ENCODE measurements at places on chromosomes 6 and 20.

DNA sequence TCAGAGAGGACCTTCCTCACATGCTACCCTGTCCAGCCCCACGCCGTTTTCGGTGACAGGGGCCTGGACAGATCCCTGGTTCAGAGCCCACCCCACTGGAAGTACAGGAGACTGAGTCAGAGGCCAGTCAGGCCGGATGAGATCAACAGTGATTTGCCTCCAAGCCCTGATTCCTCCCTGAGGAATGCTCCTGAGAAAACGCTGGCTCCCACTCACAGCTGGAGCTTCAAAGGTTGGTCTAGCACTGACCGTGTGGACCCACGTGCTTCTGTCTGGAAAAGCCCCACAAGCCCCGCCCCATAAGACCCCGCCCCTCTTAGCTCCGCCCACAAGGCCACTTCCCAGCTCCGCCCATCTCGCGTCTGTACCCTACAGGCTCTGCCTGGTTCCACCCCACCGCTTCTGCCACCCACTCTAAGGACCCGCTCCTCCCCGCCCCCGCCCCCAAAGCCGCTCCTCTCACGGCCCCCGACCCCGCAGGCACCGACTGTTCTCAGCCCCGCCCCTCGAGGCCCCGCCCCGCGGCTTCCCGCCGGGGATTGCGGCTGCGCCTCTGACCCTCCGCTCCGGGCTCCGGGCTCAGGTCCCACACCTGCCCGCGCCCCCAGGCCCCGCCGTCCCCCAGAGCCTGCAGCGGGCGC, 64.9 kb upstream of the BHLHE23 start:
- peak; percentile 56 for DNase-seq

GRCh38 chr20:6866741-6867140, 99.3 kb downstream of the BMP2 start:
- no peak for DNase-seq

- DNase-seq: no peak
These were observed 143.4 kb upstream of the PHACTR1 start for GRCh38 chr6:12572896-12573827.

GRCh38 chr6:1606780-1607515, 2.8 kb upstream of the FOXC1 start:
- DNase-seq: no peak

GRCh38 chr20:64044484-64045247, 4.8 kb downstream of the SOX18 start:
- DNase-seq: no peak

- DNase-seq: no peak
These were observed 44.2 kb upstream of the TBX18 start for GRCh38 chr6:84808491-84809061.

- DNase-seq: no peak
These were observed 177.3 kb upstream of the TENT5A start for GRCh38 chr6:81929828-81930227.

DNA sequence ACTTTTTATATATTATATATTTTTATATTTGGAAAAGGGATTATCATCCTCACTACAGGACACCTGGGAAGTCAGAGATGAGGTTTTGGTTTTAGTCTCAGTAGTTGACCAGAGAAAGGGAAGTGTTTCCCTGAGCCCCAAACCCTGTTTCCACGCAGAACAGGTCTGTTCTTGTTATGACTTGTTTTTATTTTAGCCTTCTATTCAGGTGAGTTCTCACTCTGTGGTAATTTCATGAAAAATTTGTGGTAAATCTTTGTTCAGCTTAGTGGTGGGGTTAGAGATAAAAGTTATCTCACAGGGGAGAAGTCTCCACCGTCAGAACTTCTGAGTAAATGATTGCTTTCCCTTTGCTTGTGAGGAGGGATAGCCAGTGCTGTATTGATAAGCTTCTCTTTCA, 224.9 kb downstream of the FARS2 start:
- no peak for DNase-seq

- DNase-seq: no peak
These were observed 40.2 kb upstream of the INSM1 start for GRCh38 chr20:20327746-20328145.

DNA sequence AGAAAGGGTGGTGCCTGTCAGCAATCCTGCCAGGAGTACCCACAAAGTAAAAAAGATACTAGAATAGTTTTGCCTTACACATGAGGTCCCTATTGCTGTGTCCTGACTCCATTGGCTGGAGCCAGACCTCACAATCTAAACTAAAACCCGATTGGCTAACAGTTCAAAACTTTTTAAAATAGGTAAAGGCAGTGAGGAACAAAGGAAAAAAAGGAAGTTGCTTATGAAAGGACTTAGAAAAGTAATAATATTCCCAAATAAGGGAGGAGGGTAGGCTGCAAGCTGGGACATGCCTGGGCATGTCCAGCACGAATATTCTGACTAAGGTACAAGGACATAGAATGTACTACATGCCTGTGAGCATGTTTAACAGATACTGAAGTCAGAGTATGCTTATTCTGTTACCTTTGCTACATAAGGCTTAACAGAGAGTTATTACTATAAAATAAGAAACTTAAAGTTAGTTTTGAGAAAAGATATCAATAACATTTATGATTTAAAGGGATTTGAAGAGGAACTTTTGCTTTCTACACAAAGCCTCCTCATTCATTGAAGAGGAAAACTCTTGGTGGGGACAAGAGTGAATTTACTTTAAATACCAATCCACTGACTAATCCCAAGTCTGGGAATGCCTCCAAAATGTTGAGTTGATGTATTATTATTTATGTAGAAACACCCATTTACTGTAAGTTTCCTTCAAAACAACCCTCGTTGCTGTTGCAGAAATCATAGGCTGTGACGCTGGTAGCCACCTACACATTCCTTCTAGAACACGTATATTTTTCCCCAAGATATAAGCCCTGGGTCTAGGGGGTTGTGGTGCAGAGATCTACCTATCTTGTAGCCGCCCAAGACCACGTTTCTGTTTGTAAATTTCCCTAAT, 8.2 kb upstream of the MTHFD1L start:
- DNase-seq: peak; percentile 98

GRCh38 chr20:4434681-4435080, 287.0 kb upstream of the PRND start:
- DNase-seq: no peak

GRCh38 chr6:130935978-130936377, 108.8 kb downstream of the SMLR1 start:
- DNase-seq: no peak

DNA sequence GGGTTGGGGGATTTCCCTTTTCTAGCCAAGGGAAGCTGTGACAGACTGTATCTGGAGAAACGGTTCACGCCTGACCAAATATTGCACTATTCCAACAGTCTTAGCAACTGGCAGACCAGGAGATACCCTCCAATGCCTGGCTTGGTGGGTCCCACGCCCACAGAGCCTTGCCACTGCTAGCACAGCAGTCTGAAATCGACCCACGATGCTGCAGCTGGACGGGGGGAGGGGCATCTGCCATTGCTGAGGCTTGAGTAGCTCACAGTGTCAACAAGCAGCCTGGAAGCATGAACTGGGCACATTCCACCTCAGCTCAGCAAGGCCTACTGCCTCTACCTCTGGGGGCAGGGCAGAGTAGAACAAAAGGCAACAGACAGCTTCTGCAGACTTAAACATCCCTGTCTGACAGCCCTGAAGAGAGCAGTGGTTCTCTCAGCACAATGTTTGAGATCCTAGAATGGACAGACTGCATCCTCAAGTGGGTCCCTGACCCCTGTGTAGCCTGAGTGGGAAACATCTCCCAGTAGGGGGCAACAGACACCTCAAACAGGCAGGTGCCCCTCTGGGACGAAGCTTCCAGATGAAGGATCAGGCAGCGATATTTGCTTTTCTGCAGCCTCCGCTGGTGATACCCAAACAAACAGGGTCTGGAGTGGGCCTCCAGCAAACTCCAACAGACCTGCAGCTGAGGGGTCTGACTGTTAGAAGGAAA, 89.9 kb upstream of the ECI2 start:
- DNase-seq: peak; percentile 5

- DNase-seq: no peak
These were observed 240.4 kb upstream of the RREB1 start for GRCh38 chr6:6867404-6867799.

GRCh38 chr20:32971703-32972161, 32.5 kb downstream of the SUN5 start:
- no peak for DNase-seq

- no peak for DNase-seq
These were observed 38.0 kb downstream of the C6orf15 start for GRCh38 chr6:31074401-31074800.

- DNase-seq: no peak
These were observed 7.1 kb upstream of the GRM4 start for GRCh38 chr6:34152806-34153520.

- DNase-seq: no peak
These were observed 13.0 kb downstream of the TXNDC5 start for GRCh38 chr6:7897461-7898192.

GRCh38 chr6:116189472-116189871, 63.5 kb upstream of the COL10A1 start:
- DNase-seq: no peak

- DNase-seq: peak; percentile 95
These were observed 180.6 kb upstream of the CCN2 start for GRCh38 chr6:132131758-132132157.

DNA sequence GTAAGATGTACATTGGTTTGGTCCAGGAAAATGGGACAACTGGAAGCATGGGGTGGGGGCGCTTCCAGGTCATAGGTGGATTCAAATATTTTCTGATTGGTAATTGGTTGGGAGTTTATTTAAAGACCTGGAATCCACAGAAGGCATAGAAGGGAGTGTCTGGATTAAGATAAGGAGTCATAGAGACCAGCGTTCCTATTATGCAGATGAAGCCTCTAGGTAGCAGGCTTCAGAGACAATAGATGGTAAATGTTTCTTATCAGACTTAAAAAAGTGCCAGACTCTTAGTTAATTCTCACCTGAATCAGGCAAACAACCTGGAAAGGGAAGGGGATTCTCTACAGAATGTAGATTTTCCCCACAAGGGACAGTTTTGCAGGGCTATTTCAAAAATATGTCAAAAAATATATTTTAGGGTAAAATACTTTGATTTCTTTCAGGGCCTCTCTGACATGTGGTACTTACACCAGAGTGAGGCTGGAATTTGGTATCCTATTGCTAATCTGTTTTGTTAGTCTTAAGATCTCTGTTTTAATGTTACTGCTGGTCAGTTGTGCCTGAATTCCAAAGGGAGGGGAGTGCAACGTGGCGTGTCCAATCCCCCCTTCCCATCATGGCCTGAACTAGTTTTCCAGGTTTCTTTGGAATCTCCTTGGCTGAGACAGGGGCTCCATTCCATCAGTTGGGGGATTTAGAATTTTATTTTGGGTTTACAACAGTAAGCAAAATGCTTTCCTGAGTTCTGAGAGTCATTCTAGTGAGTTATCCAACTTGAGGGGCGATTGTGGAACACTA, 25.1 kb downstream of the PIGT start:
- DNase-seq: no peak

DNA sequence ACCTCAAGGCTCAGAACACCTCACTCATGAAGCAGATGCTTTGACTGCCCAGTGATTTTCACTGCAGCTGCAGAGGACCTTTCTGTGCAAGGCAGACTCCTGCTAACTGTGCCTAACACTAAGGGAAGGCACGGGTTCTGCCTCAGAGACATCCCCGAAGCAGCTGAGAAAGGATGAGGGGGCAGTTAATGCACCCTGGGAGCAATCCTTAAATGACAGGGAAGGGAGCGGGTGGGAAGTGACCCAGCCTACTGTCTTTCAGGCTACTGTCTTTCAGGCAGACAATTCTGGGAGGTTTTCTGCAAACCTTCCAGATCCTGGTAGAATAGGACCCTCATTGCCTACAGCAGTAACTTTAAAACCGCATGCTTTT, 55.3 kb downstream of the NDUFAF5 start:
- DNase-seq: no peak

DNA sequence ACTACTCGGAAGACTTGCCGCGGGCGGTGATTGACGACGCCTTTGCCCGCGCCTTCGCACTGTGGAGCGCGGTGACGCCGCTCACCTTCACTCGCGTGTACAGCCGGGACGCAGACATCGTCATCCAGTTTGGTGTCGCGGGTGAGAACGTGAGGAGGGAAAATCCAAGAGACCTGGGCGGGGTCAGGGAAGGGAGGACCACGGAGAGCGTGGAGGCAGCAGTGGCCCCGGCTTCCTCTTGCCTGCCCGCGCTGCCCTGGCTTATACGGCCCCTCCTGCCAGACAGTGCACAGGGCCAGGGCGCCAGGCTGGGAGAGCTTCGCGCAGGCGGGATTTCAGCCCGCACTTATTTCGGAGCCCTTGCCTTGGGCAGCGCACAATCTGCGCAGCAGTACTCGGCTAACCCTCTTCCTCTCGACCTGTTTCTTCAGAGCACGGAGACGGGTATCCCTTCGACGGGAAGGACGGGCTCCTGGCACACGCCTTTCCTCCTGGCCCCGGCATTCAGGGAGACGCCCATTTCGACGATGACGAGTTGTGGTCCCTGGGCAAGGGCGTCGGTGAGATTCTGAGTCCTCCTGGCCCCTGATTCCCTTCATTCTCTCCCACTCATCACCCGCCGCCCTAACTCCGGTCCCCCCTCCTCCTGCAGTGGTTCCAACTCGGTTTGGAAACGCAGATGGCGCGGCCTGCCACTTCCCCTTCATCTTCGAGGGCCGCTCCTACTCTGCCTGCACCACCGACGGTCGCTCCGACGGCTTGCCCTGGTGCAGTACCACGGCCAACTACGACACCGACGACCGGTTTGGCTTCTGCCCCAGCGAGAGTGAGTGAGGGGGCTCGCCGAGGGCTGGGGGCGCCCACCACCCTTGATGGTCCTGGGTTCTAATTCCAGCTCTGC, 2.0 kb downstream of the MMP9 start:
- no peak for DNase-seq

DNA sequence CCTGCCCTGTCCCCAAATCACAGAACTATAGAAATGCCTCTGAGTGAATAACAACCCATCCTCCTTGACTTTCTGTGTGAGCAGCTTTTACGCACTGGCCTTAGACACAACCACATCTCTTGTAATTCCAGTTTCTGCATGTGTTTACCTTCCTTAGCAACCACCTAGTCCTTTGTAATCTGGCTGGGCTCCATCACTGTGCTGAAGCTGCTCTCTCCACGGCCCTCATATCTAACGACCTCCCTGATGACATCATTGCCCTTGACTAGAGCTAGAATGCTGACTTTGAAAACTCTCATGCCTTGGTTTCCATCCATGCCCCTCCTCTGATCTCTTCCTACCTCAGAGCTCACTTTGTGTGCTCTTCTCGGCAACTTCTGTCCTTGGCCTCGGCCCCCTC, 30.5 kb upstream of the GLP1R start:
- DNase-seq: no peak

All from non-pigmented ciliary epithelial cell (primary cell).